Activated T-cell treated with anti-CD3 and anti-CD28 coated beads for 48 hours (primary cell): ENCODE measurements at places on chromosomes 1 and 21.

DNA sequence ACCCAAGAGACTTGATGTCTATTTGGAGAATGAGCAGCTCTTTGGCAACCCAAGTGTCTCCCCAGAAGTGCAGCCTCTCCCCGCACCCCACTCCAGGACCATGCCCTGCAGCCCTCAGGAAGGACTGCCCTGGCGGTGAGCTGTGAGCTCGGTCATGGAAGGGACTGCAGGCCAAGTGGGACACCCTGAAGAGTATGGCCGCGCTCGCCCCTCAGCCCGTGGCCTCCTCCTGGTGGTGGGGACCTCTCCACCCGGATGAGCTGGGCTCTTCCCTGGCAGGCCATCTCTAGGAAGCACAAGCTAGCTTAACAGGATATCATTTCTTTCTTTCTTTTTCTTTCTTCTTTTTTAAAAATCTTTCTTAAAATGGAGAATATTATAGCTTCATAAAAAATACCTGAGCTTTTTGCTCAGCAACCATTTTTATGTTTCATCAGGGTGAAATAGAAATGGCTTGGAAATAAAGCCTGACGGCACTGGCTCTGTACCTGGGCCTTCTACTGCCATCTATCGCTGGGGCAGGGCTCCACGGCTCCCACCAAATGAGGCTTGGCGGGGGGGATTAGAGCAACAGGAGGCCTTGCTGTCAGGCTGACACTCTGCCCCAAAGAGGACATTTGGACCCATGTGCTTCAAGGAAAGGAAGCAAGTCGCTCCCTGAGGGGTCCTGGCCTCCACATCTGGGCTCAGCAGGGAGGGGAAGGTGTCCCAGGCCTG, 296.2 kb upstream of the VAMP3 start:
- DNase-seq: no peak

DNA sequence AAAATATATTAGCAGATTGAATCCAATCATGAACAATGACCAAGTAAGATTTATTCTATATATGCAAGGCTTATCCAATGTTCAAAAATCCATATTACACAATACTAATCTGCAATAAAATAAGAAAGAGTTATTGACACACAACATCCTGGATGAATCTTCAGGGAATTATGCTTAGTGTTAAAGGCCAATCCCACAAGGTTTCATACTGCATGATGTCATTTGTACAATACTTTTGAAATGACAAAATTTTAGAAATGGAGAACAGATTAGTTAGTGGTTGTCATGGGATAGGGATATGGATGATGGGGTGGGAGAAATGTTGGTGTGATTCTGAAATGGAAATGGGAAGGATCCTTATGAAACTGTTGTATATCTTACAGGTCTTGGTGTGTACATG, 425.7 kb downstream of the SIPA1L2 start:
- DNase-seq: no peak

DNA sequence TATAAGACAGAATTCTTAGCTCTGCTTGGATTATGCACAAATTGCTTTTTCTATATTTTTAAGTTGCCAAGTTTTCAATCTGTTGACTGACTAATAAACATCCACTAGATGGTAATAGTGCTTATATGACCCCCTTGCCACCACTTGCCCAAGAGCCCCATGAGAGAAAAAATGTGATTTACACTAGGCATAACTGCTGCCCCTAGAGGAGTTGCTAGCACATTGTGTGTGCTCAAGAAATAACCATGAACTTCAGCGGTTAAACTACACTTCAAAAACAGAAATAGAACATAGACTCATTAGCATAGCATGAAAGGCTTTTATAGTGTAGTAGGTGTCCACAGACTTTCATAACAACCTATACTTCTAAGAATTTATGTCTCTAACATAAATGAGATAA, 61.4 kb downstream of the BRINP3 start:
- DNase-seq: no peak

- DNase-seq: no peak
Measured at GRCh38 chr1:75996196-75996595, 64.0 kb upstream of the ASB17 start.

DNA sequence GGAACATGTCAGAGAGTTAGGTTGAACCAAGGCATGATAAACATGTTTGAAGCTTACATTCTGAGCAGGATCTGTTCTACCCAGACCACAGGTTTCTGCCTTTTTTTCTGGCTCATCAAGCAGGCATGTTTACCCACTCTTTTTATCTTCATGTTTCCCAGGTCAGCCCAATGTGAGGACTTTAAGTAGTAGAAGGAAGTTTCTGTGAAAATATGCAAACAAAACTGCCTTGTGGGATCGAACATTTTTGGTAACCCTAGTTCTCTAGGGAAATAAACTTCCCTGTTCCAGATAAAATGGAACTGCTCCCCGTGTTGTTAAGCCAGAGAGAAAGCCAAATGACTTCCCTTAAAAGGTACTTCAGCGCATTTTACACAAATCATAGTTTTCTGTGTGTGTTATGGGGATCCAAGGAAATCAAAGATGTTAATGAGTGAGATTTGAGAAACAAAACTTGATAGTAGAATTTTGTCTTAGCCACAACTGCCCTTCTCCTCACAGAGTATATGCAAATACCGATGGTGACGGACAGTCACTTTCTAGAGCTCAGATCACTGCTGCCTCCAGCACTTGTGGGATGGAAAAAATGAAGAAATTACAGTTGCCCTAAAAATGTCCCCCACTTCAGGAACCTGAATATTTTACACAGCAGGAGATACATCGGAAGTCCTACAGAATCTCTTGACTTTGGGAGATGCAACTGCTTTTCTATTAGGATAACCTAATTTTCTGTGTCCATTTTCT, 765 bp upstream of the HIPK1 start:
- DNase-seq: no peak

- no peak for DNase-seq
Measured at GRCh38 chr1:246364415-246364941, 142.6 kb downstream of the SMYD3 start.

DNA sequence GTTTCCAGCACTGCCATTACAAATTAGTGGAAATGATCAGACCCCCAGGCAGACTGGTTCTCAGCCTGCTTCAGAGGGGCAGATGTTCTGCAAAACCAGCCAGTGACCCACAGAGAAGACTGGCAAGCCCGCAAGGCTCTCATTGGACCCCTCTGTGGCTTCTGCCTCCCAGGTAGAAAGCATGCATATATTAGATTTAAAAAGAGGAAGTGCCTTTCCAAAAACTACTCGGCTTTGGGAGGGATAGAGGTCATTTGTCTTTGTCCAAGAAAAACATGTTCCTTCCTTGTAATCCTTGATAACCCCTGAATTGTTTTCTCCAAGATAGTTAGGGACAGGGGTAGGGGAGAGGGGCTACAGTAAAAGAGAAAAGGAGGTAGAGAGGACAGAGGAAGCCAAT, 11.8 kb downstream of the HIVEP3 start:
- no peak for DNase-seq

DNA sequence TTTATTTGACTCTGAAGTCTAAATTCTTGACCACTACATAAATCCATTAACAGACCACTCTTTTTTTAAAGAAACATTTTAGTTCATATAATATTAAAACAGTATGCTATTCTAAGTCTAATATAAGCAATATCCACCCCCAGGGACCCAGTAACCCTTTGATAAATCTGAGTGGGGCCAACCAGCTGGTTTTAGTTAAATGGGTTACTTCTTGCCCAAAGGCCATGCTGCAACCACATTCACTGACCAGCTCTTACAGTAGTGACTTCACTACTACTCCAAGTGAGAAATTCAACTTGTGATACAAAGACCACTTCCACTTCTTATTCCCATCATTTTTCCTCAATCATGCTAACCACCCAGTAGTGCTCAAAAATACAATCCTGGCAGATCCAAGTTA, 20.5 kb downstream of the FUBP1 start:
- no peak for DNase-seq

DNA sequence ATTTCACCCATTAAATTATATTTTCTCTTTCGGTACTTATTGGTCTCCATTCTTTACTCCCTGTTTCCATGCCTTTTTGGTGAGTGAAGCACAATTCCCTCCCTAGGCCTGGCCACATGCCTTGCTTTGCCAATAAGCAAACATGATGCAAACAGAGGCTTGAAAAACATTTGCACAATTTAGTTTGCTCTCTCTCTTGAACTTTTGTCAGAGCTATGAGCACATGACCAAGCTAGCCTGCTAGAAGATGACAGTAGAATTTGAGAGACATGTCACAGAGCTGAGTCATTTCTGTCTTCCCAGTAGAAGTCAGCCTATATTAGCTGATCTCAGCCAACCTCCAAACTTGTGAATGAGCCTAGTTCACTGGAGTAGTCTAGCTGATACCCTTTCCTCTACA, 24.6 kb downstream of the ANGPTL3 start:
- DNase-seq: no peak

- no peak for DNase-seq
Measured at GRCh38 chr1:231465051-231465450, 43.0 kb upstream of the EGLN1 start.
